ENCODE measurements at places on chromosomes 13 and 19. TPM values are rescaled to one million over a fixed set of nuclear protein-coding genes. Genes with fewer than 3 reads are reported as not detected.
A peak's percentile ranks its signal among the peaks of the same experiment; 100 is the strongest.

The ELL gene
- total RNA-seq: 4.1 TPM

- DNase-seq: no peak
- H3K4me1 ChIP-seq: no peaks in the 10 kb centered on the region
- H3K27me3 ChIP-seq: no peaks in the 10 kb centered on the region
- H3K36me3 ChIP-seq: no peaks in the 10 kb centered on the region
- no peak overlapping the region for H3K27ac ChIP-seq
Observed at GRCh38 chr19:55058781-55059610, 4.0 kb downstream of the RDH13 start.

DNA sequence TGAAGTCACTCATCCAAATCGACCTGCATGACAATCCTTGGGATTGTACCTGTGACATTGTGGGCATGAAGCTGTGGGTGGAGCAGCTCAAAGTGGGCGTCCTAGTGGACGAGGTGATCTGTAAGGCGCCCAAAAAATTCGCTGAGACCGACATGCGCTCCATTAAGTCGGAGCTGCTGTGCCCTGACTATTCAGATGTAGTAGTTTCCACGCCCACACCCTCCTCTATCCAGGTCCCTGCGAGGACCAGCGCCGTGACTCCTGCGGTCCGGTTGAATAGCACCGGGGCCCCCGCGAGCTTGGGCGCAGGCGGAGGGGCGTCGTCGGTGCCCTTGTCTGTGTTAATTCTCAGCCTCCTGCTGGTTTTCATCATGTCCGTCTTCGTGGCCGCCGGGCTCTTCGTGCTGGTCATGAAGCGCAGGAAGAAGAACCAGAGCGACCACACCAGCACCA, 5.9 kb downstream of the SLITRK5 start:
- no peak overlapping the region for H3K27ac ChIP-seq
- peaks cover 22% of the 10 kb centered on the region for H3K4me1 ChIP-seq
- peaks cover under 1% of the 10 kb centered on the region for H3K27me3 ChIP-seq

DNA sequence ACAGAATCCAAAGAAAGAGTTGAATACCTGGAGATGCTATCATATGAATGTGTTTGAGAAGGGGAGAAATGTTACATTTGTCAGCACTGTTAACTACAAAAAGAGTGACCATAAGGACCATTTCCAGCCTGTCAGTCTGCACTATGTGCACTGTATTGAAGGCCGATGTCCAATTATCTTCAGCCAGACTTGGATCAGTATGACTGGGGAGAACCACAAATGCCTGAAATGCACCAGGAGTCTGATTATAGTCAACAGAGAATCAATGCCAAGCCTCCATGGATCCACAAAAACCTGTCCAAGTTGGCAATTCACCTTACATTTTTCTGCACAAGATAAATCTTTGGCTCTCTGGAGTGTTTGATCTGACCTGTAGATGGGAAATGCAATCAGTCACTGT, 697.5 kb upstream of the SGCG start:
- H3K4me3 ChIP-seq: no peak overlapping the region
- peaks cover 13% of the 10 kb centered on the region for H3K4me1 ChIP-seq

DNA sequence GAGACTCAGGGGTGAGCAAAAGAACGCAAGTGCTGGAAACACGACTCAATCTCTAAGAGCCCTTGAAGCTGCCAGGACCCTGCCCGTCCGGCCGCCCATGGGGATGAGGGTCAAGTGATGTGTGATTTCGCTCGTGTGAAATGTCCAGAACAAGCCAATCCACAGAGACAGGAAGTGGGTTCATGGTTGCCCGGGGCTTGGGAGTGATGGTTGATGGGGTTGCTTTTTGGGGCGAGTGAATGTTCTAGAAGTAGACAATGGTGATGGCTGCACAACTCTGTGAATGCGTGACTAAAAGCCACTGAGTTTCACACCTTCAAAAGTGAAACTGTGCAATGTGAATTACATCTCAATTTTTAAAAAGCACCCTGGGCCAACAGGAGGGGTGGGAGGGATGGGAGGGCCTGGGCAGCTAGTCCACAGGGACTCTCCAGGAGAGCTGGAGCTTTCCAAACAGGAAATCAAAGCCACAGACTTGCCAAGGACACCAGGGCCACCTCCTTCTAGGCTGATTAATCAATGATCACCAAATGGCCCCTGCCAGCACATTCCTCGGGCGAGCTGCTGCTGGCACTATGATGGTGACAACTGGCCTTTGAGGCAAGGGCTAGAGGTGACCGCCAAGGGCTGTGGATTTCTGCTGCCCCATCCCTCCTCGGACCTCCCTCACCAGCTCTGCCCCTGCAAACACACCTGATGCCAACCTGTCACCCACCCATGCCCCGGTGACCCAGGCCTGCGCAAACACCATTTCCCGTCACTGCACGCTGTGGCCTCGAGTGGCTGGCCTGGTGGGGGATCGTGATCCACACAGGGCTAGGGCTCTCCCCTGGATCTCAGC, 14.0 kb downstream of the DPP9 start:
- H3K4me1 ChIP-seq: no peaks in the 10 kb centered on the region
- DNase-seq: no peak
- H3K27ac ChIP-seq: no peak overlapping the region

- no peaks in the 10 kb centered on the region for H3K27me3 ChIP-seq
- no peak overlapping the region for H3K27ac ChIP-seq
- no peak for DNase-seq
- H3K4me1 ChIP-seq: peaks cover 3% of the 10 kb centered on the region
- H3K4me3 ChIP-seq: peak overlapping the region; percentile 89
- H3K36me3 ChIP-seq: no peaks in the 10 kb centered on the region
Observed at GRCh38 chr13:47999973-48000372, 1.1 kb downstream of the SUCLA2 start.

DNA sequence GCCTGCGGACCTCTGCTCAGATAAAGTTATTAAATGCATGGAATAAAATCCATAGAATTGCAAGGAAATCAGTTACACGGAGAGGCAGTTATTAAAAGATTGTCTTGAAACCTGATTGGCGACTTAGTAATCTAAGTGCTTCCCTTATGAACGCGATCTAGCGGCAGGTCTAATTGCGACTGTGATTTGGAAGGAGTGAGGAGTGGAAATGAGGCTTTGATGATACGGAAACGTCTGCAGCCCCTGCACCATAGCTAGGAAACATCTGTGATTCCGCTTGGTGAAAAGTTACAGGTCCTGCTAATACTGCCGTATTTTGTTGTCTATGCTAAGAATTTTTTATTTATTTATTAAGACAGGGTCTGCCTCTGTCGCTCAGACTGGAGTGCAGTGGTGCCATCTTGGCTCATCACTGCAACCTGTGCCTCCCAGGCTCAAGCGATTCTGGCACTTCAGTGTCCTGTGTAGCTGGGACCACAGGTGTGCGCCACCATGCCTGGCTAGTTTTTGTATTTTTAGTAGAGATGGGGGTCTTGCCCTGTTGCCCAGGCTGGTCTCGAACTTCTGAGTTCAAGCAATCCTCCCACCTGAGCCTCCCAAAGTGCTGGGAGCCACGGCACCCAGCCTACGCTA, 887 bp downstream of the NDUFS7 start:
- no peak for DNase-seq
- peak overlapping the region; percentile 91 for H3K27ac ChIP-seq
- H3K36me3 ChIP-seq: no peaks in the 10 kb centered on the region
- H3K4me1 ChIP-seq: peaks cover 17% of the 10 kb centered on the region
- no peaks in the 10 kb centered on the region for H3K27me3 ChIP-seq
- peak overlapping the region; percentile 95 for H3K4me3 ChIP-seq

- no peak overlapping the region for H3K4me3 ChIP-seq
- H3K27me3 ChIP-seq: no peaks in the 10 kb centered on the region
- no peaks in the 10 kb centered on the region for H3K36me3 ChIP-seq
- H3K27ac ChIP-seq: no peak overlapping the region
Observed at GRCh38 chr19:55199620-55200204, 9.6 kb downstream of the PTPRH start.

GRCh38 chr13:98324105-98324504, 147.0 kb upstream of the RNF113B start:
- DNase-seq: no peak
- H3K4me1 ChIP-seq: no peaks in the 10 kb centered on the region
- H3K36me3 ChIP-seq: no peaks in the 10 kb centered on the region
- H3K4me3 ChIP-seq: no peak overlapping the region
- no peaks in the 10 kb centered on the region for H3K27me3 ChIP-seq

DNA sequence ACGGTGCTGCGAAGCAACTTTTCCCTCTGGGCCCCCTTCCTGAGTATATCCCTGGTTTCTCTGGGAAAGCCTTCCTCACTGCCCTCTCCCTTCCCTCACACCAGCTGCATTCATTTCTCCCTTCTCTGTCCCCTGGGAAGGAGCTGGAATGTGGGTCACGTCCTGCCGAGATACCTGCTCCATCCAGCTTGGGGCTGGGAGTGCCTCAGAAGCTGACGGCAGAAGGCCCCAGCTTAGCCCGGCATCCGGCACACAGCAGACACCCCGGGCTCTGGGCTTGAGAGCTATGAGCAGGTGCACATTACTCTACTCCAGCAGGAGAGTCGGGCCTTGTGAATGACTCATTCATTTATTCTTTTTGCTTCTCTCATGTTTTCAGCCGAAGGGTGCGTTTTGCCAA, 170.6 kb downstream of the TEX29 start:
- H3K36me3 ChIP-seq: no peaks in the 10 kb centered on the region
- no peaks in the 10 kb centered on the region for H3K4me1 ChIP-seq
- DNase-seq: peak; percentile 1

GRCh38 chr13:105929505-105929904, 606.0 kb downstream of the EFNB2 start:
- no peak overlapping the region for H3K4me3 ChIP-seq
- no peak for DNase-seq

The POLR1G gene
- 0.26 TPM for total RNA-seq

The SIGLEC7 gene
- total RNA-seq: 0.59 TPM

The TBXA2R gene
- total RNA-seq: not detected

- H3K27me3 ChIP-seq: no peaks in the 10 kb centered on the region
- no peaks in the 10 kb centered on the region for H3K36me3 ChIP-seq
- H3K4me1 ChIP-seq: no peaks in the 10 kb centered on the region
Observed at GRCh38 chr13:71906448-71906847, 39.4 kb upstream of the DACH1 start.

GRCh38 chr19:42555801-42556200, 27.5 kb upstream of the CEACAM1 start:
- no peak for DNase-seq
- no peaks in the 10 kb centered on the region for H3K27me3 ChIP-seq
- no peaks in the 10 kb centered on the region for H3K36me3 ChIP-seq
- no peak overlapping the region for H3K27ac ChIP-seq
- no peak overlapping the region for H3K4me3 ChIP-seq

GRCh38 chr13:63463782-63464610, 2048.3 kb upstream of the PCDH20 start:
- no peaks in the 10 kb centered on the region for H3K27me3 ChIP-seq
- H3K27ac ChIP-seq: no peak overlapping the region
- no peak overlapping the region for H3K4me3 ChIP-seq
- no peaks in the 10 kb centered on the region for H3K36me3 ChIP-seq
- no peaks in the 10 kb centered on the region for H3K4me1 ChIP-seq

- H3K4me1 ChIP-seq: peaks cover 33% of the 10 kb centered on the region
- H3K36me3 ChIP-seq: no peaks in the 10 kb centered on the region
- H3K27ac ChIP-seq: peak overlapping the region; percentile 87
- peak; percentile 84 for DNase-seq
Observed at GRCh38 chr19:5934774-5935472, 20.9 kb downstream of the CAPS start.

DNA sequence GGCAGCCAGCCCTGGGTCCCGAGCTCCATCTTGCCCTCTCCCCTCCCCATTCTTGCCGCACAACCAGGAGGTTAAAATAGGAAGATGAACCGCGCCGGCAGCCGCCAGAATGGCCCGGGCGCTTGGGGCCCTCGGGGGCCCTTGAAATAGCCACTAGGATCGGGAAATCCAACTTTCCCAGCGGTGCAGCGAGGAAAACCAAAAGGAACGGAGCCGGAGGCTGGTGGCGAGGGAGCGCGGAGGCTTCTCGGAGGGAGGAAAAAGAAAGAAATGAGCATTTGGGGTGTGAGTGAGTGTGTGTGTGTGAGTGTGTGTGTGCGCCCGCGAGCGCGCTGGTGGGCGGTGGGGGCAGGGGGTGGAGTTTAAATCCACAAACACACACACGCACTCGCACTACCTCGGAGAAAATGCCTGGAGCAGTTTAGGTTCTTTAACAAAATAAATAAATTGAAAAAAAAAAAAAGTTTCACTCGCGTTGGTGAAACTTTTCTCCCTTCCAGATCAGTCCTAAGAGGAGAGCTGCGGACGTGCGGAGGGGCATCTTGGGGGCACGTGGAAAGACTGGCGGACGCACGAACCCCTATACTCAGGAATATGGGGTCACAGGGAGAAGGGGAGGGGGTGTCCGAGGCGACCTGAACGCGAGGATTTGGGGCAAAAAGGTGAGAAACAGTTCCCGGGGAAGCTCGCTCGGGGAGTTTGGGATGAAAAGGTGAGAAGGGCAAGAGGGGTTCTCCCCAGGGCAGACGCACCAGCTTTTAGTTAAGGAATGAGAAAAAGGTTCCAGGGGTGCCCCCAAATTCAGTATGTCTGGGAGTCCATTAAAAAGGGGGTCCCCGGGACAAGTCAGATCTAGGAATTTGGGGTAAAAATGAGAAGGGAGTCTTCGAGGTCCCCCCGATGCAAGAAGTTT, 1.3 kb downstream of the RFX2 start:
- no peaks in the 10 kb centered on the region for H3K27me3 ChIP-seq
- H3K4me3 ChIP-seq: peak overlapping the region; percentile 92
- peak overlapping the region; percentile 91 for H3K27ac ChIP-seq

DNA sequence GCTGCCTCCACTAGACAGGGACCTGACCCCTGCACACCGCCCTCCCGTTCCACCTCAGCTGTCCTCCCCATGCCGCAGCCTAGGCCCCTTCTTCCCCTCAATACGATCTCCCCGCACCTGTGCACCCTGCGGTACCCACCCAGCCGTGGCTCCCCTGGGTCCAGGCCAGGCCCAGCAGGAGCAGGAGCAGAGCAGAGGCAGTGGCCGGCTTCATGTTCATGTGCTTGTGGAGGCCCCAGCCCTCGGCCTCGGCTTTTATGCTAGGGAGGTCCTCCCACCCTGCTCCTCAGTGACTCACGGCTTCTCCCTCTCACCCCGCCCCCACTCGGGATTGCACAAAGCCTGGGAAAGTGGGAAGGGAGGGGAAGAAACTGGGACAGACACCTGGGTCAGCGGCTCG, 11.4 kb upstream of the KRTDAP start:
- DNase-seq: no peak
- H3K27me3 ChIP-seq: no peaks in the 10 kb centered on the region
- H3K27ac ChIP-seq: no peak overlapping the region
- no peaks in the 10 kb centered on the region for H3K36me3 ChIP-seq
- no peak overlapping the region for H3K4me3 ChIP-seq

- DNase-seq: no peak
- H3K27ac ChIP-seq: no peak overlapping the region
- no peak overlapping the region for H3K4me3 ChIP-seq
Observed at GRCh38 chr13:113018676-113019465, 49.9 kb downstream of the MCF2L start.

- peak; percentile 99 for DNase-seq
- no peaks in the 10 kb centered on the region for H3K27me3 ChIP-seq
- no peaks in the 10 kb centered on the region for H3K36me3 ChIP-seq
- H3K4me1 ChIP-seq: no peaks in the 10 kb centered on the region
Observed at GRCh38 chr19:56507446-56508289, at the start of gene ZNF471. ZNF471 (plus strand) TSS chr19:56507855; CDS start chr19:56511572, 3,717 bp downstream.
